Endodermal cell (in vitro differentiated cells): ENCODE measurements at places on chromosomes 7 and 10.

- peak; percentile 72 for DNase-seq
Measured at GRCh38 chr7:94969434-94970084, 62.2 kb downstream of the PPP1R9A start.

- no peak for DNase-seq
Measured at GRCh38 chr10:132663666-132664365, 122.1 kb downstream of the NKX6-2 start.

DNA sequence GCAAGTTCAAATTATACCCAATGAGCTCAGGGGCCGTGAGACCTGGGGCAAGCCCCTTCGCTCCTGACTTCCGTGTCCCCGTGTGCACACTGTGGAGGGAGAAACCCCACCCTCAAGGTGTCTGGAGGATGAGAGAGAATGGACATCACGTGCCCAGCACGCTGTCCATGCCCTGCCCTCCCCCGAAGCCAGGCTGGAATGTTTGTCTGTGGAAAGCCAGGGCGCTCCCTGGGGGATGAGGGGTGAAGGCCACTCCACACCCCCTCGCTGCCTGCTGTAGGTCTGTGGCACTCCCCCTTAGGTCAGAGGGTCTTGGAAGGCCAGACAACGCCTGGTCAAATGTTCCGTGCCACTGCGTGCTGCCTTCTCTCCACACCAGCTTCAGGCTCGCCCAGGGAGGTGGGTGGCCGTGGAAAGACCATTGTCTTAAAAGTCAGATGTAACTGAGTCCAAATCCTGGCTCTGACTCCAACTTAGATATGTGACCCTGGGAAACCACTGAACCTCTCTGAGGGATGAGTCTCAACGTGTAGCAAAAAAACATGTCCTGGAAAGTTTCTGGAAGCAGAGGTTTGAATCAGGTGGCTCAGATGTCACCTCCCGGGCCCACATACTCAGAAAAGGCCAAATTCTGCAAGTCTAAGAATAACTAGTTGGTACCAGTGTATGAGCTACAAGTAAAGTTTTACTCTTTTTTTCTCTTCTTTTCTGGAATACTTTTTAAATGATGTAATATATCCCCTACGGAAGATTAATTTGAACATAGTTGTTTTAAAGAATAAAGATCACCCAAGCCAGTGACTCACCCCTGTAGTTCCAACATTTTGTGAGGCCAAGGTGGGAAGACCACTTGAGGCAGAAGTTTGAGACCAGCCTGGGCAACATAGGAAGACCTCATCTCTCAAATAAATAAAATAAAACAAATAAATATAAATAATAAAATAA is 24.9 kb downstream of the RCC1L start:
- no peak for DNase-seq

DNA sequence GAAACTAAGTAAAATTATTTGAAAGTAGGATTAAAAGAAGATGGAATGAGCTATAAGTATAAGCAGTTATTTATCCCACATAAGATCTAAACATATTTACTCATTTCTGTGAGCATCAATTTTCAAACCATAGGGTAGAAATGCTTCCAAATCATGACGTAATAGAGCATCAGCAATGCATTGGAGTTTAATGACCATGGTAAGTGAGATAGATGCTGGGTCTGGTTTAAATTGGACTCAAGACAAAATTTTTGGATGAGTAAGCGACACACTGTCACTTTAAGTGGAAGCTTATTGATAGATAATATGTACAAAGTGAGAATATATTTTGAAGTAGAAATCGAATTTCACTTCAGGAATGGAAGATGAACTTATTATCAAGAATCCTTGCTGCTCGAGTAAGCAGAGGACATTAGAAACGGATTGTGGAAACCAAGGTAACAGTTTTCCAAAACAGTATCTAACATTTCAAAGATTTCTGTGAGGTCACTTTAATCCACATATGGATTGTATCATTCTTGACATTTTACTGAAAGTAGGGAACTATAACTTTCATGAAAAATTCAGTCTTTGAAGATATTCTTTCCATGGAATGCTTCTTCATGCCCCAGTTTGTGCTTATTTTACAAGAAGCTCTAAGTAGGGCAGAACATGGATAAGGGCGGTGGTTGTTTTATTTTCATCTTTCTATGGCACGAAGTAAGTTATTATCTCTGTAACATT is 85.8 kb downstream of the AGMO start:
- no peak for DNase-seq

- DNase-seq, result no peak
Measured at GRCh38 chr10:5975641-5976473, 1.5 kb downstream of the IL15RA start.

DNA sequence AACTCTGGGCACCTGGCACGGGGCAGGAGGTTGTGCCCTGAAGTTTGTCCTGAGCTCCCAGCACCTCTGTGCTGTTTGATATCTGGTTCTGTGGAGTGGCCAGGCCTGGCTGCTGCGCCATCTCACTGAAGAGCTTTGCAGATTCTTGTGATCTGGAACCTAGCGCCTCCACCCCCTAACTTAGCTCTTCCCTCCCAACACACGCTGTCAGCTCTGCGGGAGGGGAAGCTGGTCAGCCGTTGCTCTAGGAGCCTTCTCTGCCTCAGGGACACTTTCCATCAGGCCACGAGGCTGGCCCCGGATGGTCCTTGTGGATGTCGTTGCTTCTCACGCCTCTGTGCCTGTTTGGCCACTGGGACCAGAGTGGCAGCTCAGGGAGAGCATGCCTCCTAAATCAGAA is 213.2 kb downstream of the CCDC3 start:
- DNase-seq, result peak; percentile 69

GRCh38 chr7:12028508-12028907 is 182.6 kb upstream of the TMEM106B start:
- DNase-seq, result no peak

DNA sequence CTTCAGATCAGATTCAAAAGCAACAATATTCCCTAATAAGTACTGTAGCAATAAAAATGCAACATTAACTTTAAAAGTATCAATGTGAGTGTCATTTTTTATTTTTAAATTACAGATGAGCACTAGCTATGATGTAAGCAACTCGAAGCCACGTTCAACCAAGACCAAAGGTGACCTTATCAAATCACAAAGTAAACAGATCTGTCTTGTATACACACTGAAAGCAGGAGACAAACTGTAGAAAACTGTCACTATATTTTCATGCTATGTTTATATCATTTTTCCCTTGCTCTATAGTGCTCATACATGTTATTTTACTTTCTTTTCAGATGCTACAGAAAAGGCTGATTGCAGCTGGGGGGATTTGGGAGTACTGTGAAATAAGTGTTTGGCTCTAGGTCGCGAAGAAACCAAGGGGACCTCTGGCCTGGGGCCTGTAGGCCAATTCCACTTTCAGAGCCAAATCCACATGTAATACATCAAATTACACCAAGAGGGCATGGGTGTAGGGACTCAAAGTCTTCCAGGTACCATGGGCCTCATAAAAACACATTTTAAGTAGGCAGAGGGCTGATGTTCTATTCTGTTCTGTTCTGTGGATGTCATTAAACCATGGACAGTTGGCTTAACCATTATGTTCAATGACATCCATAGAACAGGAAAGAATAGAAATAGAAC is 245.2 kb downstream of the SFMBT2 start:
- DNase-seq, result no peak

DNA sequence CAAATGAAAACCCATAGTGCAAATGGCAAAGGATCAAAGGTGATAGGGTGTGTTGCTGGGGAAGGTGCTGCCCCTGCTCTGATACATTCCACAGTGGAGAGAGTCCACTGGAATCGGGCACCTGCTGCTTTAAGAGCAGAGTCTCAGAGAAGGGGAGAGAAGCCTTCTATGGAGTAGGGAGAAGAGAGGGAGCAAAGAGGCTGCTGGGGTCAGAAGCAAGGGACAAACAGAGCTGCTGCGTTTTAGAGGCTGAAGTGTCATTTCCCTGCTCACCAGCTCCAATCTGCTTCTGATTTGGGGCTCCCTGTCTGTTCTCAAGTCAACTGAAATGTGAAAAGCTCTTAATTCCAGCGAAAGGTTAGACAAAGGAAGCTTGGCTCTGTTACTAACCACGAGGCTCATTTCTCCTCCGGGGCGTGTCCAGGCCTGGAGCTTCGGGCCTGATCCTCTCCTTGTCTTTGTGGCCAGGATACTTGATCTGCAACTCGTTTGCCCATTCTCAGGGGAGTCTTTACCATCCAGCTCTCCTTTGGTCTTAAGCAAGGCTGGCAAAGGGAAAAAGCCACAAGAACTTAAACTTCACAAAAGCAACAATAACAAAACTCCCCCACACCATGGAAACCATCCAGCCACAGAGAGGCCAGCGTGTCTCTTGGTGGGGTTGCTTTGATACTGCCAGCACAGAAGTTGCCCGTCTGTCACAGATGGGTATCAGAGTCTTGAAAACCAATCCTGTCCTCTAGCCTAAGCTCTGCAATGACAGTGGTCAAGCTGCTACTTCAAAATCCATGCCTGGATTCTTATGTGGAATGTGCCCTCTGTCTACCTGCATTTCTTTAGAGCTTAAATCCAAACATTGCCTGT is 692.6 kb downstream of the SUGCT start:
- no peak for DNase-seq

DNA sequence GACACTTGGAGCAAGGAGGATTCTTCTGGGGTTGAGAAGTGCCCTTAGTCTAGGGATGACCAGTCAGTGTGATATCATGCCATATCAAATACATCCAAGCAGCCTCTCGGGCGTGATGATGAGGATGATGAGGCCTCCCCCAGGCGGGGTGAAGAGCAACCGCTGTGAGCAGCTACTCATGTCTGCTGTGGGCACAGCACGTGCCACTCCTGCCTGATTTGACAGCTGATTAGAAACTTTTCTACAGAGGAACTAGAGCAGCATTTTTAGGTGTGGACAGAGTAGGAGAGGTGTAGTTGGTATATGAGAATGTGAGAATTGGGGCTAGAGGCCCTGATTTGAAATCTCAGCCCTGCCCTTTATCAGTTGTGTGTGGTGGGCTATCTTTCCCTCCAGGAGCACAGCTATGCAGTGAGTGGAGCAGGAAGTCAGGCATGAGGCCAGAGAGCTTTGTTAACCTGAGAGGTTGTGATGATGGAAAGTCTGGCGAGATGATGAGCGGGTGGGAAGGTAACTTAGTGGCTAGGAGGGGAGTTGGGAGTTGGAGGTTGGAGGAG is 49.6 kb upstream of the COBL start:
- DNase-seq, result no peak

DNA sequence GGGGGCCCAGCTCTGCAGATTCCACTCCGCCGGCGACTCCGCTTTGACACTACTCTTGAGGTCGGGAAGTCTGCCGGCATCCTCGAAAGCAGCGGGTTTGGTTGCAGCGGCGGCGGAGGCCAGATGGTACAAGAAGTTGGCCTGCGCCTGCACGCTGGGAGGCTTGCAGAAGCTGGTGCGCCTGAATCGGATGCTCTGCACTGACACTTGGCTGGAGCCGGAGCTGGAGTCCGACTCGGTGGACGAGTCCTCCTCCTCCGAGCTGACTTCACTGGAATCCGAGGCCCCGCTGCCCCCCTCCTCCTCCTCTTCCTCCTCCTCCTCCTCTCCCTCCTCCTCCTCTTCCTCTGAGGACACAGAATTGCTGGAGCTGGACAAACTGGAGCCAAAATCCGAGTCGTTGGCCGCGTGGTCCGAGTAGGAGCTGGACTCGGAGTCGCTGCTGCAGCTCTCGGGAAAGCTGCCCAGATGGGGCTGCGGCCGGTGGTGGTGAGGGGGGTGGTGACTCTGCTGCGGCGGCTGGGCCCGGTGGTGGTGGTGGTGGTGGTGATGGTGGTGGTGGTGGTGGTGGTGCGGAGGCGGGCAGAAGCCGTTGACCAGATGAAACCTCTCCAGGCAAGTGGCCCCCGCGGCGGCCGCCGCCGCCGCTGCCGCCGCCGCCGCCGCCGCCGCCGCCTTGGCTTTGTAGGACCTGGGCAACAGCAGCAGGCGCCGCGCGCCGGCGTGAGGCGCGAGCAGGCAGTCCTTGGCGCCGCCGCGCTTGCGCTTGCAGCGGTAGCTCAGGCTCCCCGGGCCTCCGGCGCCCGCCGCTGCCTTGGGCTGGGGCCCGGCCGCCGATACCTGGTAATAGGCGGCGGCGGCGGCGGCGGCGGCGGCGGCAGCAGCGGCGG is 9.0 kb downstream of the SKIDA1 start:
- peak; percentile 89 for DNase-seq

DNA sequence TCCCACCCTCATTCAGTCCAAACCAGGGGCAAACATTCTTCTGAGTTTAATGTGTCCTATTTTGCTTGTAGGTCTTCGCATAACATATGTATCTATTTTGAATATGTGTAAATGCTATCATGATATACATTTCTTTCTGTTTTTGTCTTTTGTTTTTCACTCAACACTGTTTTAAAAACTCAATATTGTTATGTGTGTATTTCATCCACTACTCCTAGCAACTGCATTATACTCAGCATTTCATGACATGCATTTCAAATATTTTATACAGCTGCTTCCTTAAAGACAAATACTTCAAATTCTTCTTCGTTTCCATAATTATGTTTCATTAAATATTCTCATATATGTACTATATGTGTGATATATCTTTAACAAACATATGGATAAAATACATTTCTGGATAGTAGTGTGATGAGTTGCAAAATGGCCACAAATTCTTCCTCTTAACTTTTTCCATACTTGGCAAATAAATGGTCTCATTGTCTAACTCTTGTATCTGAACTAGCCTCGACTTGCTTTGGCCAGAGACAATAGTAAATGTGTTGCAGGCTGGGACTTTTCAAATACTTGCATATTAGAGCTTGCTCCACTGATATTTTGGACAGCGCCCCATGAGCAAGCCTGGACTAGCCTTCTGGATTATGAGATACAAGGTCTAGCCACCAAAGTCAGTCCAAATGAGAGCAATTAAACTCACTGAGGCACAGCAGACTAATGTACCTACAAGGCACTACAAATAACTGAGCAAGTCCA is 539.7 kb upstream of the KCND2 start:
- no peak for DNase-seq

DNA sequence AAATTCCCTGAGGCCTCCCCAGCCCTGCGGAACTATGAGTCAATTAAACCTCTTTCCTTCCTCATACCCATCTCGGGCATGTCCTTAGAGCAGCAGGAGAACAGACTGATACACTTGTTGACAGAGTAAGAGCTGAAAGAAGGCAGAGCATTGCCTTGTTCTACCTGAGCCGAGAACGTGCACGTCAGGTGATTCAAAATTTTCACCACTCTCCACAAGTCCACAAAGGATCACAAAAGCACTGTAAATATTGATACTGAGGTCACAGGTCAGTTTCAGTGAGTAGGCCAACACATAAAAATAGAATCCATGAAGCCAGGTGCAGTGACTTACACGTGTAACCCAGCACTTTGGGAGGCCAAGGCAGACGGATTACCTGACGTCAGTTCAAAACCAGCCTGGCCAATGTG is 27.8 kb downstream of the DCLRE1C start:
- no peak for DNase-seq

DNA sequence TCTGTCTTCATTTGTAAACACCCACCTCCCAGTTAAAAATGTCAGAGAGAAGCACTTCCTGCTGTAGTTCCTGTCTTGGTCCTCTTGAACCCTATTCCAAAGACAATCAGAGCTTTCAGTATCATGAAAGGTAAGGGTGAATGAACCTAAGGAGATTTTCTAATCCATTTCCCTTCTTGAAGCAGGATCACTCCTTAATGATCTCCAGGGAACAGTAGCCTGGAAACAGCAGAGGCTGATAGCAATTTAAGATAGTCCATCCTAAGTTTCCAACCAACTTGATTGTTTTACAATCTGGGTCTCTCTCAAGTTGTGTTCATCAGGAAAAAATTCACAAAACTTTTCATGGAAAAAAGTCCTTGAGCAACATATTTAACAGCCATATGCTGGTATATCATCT is 273.6 kb downstream of the NEBL start:
- no peak for DNase-seq

- DNase-seq, result no peak
Measured at GRCh38 chr7:102994567-102994966, 80.0 kb downstream of the FBXL13 start.
